ENCODE measurements at places on chromosomes 11 and 22.

DNA sequence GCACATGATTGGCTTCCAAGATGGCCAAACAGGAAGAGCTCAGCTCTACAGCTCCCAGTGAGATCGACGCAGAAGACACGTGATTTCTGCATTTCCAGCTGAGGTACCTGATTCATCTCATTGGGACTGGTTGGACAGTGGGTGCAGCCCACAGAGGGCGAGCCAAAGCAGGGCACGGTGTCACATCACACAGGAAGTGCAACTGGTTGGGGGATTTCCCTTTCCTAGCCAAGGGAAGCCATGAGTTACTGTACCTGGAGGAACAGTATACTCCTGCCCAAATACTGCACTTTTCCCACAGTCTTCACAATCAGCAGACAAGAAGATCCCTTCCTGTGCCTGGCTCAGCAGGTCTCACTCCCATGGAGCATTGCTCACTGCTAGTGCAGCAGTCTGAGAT lies 131.2 kb downstream of the DLG2 start:
- DNase-seq: no peak

GRCh38 chr22:19841641-19842392 lies 12.9 kb downstream of the GNB1L start:
- no peak for DNase-seq

DNA sequence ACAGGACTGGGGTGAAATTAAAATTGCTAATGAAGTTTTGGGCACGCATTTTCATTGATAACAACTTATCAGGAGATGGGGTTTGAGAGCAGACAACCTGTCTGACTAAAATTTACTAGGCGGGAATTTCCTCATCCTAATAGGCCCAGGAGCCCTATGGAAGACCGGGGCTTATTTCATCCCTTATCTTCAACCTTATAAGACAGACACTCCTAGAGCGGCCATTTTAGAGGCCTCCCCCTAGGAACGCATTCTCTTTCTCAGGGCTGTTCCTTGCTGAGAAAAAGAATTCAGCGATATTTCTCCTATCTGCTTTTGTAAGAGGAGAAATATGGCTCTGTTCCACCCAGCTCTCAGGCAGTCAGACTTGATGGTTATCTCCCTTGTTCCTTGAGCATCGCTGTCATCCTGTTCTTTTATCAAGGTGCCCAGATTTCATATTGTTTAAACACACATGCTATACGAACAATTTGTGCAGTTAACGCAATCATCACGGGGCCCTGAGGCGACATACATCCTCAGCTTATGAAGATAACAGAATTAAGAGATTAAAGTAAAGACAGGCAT lies 39.3 kb upstream of the ZC3H12C start:
- DNase-seq: no peak

DNA sequence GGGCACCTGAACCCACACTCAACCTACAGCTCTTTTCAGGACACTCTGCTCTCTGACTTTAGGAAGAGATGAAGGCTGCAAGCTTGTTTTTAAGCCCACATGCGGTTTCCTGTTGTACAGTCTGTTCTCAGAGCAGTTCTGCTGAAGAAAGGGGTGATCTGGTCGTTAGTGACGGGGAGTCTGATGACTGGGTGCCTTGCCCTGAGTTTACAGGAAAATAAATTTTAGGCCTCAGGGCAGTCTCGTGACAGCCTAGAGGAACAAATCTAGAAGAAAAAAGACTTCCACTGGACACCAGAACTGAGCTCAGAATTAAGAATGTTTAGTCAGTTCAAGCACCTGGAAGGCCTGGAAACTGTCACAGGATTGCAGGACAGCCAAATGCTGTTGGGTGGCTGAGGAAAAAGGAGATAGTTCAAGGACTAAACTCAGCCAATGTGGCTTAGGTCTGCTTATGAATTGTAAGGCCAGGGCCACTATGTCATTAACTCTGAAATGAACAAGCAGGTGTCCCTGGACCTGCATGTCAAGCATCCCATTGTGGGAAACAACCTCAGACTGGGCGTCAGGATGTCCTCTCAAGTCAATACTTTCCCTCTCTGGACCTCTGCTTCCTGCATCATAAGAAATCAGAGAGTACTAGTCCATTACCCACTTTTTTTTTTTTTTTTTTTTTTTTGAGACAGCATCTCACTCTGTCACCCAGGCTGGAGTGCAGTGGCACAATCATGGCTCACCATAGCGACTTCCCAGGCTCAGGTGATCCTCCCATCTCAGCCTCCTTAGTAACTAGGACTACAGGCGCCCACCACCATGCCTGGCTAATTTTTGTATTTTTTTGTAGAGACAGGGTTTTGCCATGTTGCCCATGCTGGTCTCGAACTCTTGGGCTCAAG lies 5.7 kb downstream of the PIK3IP1 start:
- DNase-seq: no peak

DNA sequence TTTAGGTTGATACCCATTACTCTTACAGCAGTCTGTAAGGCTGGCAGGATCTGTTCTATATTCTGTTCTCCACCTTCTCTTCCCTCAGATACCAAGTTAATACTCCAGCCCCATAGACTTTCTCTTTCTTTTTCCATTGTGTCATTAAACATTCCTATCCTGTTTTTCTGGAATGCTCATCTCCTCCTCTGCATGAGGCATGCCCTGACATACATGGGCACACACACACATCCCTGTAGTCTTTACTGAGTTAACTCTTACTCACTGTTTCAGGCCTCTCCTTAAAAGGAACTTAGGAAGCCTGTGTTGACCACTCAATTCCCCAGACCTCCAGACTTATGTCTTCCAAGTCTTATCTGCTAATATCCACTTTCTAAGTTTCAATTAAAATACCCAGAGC lies 476.8 kb downstream of the METTL15 start:
- DNase-seq: no peak

DNA sequence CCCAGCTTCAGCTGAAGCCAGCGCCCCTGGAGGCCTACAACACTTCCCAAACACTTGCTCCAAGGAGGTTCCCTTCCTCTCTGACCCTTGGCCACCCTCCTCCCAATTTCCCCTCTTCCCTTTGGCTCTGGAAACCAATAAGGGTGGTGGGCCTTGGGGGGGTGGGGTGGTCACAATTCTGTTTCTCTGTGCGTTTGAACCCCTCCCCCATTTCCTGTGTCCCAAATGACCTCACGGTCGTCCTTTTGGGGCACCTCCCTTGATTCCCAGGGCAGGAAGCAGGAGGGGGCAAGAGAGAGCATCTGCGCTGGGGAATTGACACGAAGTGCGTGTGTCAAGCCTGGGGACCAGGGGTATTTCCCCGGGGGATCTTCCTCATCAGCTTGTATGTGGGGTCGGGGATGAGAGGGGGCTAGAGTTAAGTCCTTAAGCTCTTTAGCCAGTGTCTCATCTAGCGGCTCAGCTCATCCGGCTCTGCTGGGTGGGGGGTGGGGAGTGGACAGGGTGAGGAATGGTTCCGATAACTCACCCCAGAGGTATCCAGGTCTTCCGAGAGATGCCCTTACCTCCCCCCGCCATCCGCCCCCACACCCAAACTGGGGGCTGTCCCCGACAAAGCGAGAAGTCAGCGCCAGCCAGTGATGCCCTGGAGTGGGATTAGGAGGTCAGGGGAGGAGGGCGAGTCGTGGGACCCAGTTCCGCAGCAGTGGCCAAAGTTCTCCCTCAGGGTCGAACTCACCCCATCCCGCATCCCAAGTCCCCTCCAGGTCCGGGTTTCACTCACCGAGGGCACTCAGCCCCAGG lies 587 bp downstream of the ESAM start:
- DNase-seq: no peak

- DNase-seq: no peak
These were observed 4.3 kb downstream of the SELENOM start for GRCh38 chr22:31103111-31103510.

- no peak for DNase-seq
These were observed 8.9 kb downstream of the GDPD5 start for GRCh38 chr11:75516886-75517285.

- DNase-seq: no peak
These were observed 104.0 kb downstream of the PDE2A start for GRCh38 chr11:72569966-72570892.

DNA sequence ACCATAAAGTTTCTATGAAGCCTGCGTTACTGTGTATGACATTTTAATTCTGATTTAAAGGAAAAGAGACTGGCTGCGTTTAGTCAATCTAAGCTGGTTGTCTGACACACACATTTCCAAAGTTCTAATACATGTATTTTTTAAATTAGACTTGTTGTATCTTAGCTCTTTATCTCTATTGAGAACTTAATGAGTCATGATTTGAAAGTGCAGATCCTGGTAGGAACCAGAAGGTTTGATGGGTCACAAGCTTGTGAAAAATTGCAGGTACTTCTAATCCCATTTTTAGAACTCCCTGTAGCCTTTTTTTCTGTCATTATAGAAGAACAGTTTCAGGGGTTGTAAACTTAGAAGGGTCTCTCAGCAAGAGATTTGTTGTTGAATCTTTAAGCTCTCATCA lies 210.3 kb downstream of the DDX10 start:
- DNase-seq: no peak

GRCh38 chr11:58628446-58628845 lies 6.0 kb downstream of the CNTF start:
- no peak for DNase-seq

- no peak for DNase-seq
These were observed 32.4 kb upstream of the MYH9 start for GRCh38 chr22:36419912-36420882.

DNA sequence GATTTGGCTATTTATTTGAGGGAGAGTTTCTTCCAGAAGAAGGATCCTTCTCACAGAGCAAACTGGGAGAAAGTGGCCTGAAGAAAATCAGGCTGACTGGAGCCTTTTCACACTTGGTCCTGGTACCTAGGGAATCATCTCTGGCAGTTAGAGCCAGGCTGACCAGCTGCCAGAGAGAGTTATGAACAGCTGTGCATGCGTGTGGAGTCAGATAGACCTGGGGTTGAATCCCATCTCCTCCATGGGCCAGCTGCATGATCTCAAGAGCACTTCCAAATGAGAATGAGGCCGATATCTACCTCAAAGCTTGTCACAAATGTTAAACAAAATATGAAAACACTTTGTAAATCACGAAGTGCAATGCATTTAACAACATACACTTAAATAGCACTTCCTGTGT lies 390.0 kb downstream of the TENM4 start:
- no peak for DNase-seq

GRCh38 chr11:73995247-73995646 lies 12.6 kb upstream of the UCP2 start:
- DNase-seq: no peak

DNA sequence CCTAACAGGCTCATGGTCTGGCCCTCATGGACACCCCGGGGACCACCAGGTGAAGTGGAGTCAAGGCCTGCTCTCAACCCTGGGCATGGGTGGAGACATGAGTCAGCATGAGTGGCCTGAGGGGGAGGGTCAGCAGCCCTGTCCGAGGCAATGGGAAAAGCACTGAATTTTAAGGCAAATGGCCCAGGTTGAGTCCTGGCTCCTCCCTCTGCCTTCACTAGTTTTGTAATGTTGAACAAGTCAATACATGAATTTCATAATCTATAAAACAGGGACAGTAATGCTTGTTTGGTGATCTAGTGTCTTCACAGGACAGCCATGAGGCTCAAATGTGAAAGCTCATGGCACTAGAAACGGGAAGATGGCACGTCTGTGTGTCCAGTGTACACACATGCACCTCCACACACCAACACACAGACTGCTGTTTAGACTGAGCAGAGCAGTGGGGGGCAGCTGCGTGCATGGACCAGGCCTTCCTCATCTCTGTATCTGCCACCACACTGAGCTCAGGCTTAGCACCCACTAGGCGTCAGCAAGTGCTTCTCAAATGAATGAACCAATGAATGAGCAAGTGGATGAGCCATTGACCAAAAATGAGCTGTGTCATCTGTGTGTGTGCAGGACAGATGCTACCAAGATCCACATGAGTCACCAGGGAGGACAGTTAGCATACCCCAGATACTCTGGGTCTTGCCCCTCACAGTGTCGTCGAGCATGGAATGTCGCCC lies 63.4 kb downstream of the NRXN2 start:
- DNase-seq: no peak

GRCh38 chr11:8934742-8935488 lies 2.2 kb upstream of the C11orf16 start:
- no peak for DNase-seq

- no peak for DNase-seq
These were observed 749 bp downstream of the VWA5A start for GRCh38 chr11:124115782-124116616.

GRCh38 chr22:39949964-39950737 lies 10.0 kb upstream of the TMA7B start:
- DNase-seq: no peak

- no peak for DNase-seq
These were observed 552.8 kb upstream of the LRRC4C start for GRCh38 chr11:42012271-42012670.

- DNase-seq: no peak
These were observed 2.0 kb downstream of the SYT12 start for GRCh38 chr11:67024966-67025365.

- peak; percentile 22 for DNase-seq
These were observed at the start of gene CASP1 for GRCh38 chr11:105034813-105035620. CASP1 (minus strand) TSS chr11:105035144; CDS start chr11:105035113, 31 bp downstream.

GRCh38 chr11:63920939-63921417 lies 4.0 kb upstream of the RCOR2 start:
- DNase-seq: peak; percentile 71

DNA sequence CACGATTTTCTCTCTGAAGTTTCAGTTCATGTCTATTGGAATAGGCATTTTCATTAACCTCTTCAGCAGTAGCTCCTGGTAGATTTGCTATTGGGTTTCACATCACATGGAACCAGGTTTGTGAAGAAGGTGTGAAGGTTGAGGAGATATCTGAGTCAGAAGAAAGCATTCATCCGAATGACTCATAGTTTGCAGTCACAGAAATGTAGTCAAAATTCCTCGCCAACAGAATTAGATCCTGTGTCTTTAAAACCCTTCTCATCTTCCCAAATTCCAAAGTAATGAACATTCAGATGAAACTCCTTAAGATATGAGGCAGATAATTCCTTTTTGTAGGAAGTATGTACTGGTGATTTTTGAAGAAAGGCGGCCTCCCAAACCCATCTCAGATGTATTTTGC lies 125.0 kb upstream of the LARGE1 start:
- no peak for DNase-seq

DNA sequence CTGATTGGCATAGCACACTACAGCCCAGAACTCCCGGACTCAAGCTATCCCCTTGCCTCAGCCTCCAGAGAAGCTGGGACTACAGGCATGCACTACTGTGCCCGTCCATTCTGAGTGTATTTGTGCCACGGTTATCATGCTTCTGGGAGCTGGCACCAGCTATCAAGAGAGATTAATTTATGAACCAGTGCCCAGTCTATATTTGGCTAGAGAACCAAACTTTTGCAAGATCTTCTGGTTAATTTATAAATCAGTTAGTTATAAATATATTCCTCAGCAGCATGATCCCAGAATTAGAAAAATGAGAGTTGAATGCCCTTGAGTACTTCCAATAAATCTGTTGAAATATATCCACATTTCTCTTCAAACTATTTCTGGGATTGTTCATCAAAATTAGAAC lies 67.5 kb upstream of the OR5AN1 start:
- DNase-seq: no peak

DNA sequence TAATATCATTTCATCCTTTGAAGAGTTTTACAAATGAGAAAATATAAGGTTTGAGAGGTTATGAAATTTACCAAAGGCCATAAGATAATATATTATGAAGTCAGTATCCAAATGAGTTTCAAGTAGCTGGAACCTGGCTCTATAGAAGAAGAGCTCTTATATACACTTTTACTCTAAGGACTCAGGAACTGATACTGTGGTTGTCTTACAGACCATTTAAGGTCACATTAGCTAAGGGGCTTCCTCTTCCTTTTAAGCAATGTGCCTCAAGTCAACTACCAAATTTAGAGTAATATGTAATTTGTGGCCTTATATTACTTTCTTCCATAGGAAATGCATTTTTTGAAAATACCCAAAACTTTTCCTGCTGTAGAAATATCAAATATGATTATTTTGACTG lies 369.3 kb downstream of the DLG2 start:
- no peak for DNase-seq

- DNase-seq: no peak
These were observed 128.0 kb downstream of the MICAL2 start for GRCh38 chr11:12238420-12238819.

All from GM10248 (cell line).